ENCODE measurements at places on chromosomes 5 and 9.

DNA sequence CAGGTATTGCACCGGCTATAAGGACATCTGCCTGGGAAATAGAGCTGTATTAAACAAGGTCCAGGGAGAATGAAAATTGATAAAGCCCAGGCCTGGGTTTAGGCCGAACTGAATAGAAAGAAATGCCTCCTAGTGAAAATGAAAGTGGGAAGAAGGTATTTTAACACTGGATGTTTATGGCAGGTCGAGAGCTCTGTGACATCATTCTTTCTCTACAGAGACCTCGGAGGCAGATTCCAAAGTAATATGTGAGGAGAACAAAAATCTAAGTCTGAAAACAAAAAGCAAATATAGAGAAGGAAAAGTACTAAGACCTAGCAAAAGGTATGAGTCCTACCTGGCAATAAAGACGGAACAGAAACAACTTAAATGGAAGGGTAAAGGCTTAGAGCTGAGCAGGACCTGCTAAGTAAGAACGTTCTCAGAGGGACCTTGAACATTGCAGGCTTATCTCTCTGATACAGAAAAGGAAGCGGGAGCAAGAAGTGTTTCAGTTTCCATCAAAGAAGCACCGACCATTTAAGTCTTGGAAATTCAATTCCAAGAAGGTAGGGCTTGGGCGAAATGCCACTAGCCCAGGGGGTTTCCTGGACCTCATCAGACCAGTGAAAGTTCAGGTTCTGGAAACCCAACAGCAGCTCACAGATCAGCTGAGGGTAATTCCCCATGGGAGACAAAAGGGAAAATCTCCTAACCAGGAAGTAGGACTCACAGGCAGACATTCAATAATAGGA lies 80.0 kb downstream of the SUSD1 start:
- DNase-seq = peak; percentile 53

DNA sequence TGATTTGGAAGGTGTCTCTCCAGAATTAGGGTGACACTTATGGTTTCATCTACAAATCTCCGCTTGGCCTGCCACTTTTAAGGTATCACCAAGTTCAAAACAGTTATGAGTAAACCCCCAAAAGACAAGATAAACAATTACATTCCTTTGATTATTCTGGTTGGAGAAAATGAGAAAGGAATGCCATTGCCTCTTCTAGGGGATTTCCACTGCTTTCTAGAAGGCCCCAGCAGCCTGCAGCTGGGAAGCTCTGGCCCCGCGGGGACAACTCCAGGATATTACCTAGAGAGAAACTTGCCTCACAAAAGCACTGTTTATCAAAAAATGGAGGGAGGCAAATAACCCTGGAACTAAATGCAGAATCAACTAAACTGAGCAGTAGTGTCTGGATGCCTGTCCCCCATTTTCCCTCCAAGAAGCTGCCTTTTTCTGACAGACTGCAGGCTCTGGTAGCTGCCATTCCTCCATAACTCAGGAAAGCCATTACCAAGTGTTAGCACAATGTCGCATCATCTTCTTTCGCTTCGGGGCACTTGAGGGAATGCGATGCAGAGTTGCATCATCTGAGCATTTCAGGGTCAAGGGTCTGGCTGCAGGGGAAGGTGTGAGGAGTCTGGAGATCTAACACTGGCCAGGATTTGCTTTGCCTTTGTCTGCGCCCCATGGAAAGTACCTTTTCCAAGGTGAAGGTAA lies 71.5 kb upstream of the PLPP6 start:
- DNase-seq = no peak

DNA sequence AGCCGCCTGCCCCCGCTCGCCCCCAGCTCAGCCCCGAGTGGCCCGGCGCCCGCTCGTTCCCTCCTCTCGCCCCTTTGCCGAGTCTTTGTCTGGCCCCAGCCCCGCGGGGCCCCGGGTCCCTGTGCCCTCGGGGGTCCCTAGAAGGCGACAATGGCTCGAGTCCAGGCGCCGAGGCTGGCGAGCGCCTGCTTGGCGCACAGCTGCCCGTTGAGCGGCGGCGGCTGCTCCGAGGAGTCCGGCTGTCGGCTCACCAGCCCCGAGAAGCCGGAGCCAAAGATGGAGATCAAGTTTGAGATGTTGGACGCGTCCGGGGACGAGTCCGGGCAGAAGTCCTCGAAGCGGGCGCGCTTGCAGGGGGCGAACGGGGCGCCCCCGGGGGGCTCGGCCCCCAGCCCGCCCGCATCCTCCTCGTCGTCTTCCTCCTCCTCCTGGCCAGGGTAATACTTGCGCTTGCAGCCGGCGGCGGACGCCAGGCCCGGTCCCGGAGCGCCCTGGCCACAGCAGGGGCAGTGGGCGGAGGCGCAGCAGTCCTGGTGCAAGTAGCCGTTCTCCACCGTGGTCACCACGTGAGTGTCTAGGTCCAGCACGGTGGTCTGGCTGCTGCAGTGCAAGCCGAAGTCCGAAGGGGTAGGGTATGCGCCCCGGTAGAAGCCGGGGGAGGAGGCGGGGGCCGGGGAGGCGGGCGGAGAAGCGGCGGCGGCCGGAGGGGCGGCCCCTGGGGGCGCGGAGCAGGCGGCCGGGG lies 1.2 kb downstream of the IER5L start:
- DNase-seq = no peak

GRCh38 chr9:71210326-71210725 lies 88.9 kb upstream of the TRPM3 start:
- DNase-seq = no peak

- DNase-seq = no peak
Observed at GRCh38 chr5:158410976-158411375, 552.0 kb upstream of the CLINT1 start.

GRCh38 chr5:123722451-123722850 lies 210.5 kb downstream of the CSNK1G3 start:
- no peak for DNase-seq

DNA sequence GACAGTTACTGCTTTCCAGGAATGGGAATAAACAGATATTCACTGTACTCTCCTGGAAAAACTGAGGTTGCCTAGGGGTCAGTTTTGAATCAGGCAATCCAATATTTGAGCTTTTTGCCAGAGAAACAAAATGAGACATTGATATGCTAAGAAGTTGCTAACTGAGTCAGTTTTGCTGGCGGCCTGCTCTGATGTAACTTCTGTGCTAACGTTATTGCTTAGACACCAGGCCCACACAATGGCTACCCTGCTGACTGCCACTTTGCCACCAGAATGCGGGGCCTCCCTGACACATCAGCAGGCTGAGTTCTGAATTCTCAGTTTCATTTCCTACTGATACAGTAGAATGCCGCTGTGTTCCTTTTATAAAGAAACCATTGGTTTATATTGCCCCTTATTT lies 18.2 kb upstream of the ZNF618 start:
- peak; percentile 90 for DNase-seq

DNA sequence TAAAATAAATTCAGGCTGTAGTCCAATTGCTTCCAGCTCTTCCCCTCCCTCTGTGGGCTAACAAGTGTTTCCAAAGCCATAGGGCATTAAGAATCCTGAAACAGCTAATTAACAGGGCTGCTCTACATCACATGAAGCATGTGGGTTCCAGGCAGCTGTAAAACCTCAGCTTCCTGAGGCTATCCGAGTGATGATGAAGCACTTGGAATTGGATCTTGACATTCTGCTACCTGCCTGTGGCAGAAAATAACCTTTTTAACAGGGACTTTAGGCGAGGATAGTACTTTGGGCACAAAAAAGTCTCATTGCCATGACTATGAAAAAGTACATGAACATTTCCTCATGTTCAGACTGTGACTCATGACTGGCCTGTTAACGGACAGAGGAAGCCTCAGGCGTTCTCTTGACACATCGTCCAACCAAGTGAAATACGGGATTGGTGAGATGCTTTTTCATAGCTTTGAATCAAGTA lies 107.2 kb downstream of the PDE4D start:
- no peak for DNase-seq

- DNase-seq = no peak
Observed at GRCh38 chr5:180950291-180950949, 38.2 kb upstream of the BTNL3 start.

GRCh38 chr5:80990971-80991370 lies 30.8 kb downstream of the RASGRF2 start:
- no peak for DNase-seq

GRCh38 chr5:160462167-160462566 lies 40.5 kb downstream of the PTTG1 start:
- peak; percentile 16 for DNase-seq

DNA sequence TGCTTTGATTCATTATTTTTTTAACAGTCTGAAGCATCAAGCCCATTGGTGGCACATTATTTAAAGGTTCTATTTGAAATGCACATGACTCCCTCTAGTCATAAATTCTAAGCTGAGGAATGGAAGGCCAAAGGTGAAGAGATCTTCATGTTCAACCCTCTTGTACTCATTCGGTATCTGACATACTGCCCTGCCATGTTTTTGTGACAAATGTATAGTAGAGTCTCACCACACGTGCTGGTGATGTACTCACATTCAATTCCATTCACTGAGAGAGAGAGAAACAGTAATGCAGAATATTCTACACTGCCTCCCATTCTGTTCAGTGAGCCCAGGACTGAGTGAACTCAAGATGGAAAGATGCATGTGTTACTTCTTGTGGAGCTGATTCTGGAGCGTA lies 98.3 kb downstream of the GDA start:
- DNase-seq = no peak

GRCh38 chr5:119019501-119019900 lies 31.2 kb upstream of the DTWD2 start:
- peak; percentile 79 for DNase-seq

DNA sequence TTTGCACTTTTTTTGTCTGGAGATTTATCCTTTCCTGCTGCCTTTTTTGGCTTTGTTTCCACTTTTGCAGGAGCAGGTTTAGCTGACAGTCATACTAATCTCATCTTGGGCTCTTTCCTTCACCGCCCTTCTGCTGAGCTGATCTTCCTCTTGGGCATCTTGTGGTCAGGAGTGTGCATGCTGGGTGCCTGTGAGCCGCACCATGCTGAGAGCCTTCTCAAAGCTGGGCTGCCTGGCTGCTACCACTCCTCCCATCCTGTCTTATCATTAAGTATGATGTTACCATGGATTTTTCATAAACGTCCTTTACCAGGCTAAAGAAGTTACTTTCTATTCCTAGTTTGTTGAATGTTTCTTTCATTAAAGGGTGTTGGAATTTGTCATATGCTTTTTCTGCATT lies 49.5 kb upstream of the MCCC2 start:
- DNase-seq = peak; percentile 39

DNA sequence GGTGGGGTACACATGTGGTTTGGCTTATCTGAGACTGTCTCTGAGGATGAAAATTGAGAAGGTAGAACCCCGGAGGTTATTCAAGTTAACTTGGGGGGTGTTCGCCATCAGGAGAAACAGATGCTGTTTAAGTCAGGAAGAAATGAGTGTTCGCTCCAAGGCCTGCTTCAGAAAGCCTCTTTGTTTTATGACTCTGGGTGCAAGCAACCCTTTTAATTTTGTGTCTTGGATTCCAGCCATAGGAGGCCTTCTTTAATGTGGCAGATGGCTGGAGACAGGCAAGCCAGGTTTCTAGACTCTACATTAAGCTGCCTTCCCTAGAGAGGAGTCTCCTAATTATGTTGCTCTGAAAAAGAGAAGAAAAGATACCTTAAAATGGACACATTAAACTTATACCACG lies 4.2 kb upstream of the SMAD5 start:
- no peak for DNase-seq

GRCh38 chr5:55363856-55364255 lies 56.1 kb downstream of the MTREX start:
- DNase-seq = no peak

DNA sequence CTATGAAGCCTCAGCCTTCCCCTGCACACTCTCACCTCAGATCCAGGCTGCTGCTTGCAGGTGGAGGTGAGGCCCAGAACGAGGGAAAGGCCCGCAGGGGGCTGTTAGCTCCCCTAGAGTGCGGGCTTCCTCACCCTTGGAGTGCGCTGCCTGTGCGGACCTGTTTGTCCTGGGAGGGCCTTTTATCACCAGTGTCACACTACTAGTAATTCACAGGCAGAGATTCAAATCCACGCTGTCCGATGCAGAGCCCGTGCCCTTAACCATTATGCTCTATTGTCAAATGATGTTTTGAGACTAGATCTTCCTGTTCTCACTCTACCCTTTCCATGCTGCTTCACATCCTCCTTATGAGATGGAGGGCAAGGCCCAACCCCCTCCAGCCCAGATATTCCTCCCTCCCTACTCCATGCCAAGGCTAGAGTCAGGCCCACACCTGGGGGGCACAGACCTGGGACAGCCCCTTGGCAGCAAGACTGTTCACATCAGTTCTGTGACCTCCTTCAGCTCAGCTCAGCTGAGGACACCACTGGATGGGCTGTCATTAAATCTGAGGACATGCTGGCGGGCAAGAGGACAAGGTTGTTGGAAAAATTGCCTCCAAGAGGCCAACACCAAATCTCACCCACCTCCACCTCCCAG lies 112.8 kb upstream of the SPOCK1 start:
- DNase-seq = no peak

DNA sequence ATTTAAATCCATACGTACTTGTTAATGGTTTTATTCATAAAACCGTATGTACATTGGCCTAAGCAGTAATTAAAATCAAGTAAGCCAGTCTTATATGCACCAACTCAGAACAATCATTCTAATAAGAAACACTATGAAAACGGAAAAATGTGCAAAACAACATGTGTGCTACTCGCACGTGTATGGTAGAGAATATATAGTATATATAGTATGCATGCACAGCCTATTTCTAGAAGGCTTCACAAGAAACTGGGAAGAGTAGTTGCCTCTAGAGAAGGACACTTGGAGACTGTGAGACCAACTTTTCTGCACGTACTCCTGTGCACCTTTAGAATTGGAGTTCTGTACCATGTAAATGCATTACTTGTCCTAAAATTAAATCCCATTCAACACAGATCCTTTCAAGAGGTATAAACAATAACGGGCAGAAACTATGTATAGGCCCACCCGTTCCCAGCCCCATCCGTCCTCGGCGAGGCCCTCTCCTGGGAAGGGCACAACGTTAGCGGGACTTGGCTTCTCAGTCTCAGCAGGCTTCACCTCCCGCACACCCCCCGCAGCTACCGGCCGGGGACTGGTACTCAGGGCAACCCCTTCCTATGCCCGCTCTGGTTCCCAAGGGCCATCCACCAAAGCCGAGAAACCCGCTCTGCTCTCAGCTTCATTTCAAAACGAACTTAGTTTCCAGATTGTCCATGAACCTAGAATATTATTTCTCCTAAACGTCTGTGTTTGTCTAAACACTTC lies 2.0 kb downstream of the CDC14B start:
- no peak for DNase-seq

GRCh38 chr5:149860801-149861322 lies 83.7 kb downstream of the PDE6A start:
- no peak for DNase-seq

- no peak for DNase-seq
Observed at GRCh38 chr5:178474562-178475184, 115.5 kb downstream of the COL23A1 start.

DNA sequence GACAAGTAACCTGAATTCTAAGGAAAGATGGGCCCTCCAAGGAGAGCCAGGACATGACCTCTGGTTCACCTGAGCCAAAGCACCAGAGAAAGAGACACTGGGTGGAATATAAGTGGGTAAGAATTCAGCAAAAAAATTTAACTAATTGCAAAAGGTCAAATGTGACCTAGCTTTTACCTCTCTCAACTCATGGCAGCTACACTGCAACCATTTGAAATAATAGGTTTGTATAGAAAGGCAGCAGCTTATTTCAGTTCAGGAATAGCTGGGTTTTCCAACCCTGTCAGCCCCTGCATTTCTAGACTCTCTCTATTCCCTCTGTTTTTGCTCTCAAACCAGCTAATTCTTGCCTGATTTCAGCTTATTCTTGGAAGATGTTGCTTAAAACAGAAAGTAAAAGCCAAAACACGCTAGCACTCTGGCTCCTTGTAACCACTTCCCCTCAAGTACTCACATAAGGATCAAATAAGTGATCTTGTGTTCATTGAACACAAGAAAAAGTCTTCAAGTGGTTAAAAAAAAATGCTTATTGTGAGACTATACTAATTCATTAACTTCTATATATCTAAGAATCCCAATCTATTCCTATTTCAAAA lies 101.1 kb upstream of the NR4A3 start:
- peak; percentile 81 for DNase-seq
